ENCODE measurements at places on chromosomes 12 and 14. TPM values are rescaled to one million over a fixed set of nuclear protein-coding genes. Genes with fewer than 3 reads are reported as not detected.
A peak's percentile ranks its signal among the peaks of the same experiment; 100 is the strongest.

DNA sequence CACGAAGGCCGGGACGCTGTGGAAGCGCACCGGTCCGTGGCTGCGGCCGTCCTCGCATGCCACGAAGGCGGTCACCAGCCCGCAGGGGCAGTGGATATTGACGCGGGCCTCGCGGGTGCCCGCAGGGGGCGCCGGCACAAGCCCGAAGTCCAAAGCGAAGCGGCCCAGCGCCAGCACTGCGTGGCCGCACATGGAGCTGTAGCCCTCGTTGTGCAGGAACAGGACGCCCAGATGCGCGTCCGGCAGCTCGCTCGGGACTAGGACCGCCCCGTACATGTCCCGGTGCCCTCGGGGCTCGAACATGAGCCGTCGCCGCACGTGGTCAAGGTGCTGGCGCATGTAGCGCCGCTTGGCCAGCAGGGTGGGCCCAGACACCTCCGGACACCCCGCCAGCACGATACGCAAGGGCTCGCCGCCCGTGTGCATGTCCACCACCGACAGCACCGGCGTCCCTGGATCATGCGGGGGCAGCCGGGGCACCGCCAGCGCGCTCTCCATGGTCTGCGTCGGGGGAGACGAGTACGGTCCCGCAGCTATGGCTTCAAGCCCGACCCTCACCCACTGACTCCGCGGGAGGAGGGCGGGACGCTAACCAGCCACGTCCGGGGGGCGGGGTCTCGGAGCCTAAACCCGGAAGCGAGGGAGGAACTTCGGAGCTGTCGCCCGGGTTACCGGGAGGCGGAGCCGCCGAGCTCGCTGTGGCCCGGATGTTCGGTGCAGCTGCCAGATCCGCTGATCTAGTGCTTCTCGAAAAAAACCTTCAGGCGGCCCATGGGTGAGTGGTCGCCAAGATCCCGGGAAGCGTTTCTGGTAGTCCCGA is at the start of the genes JKAMP and L3HYPDH:
Gene JKAMP, plus strand, starts transcription at position 699 of the 820 bp plus-strand sequence. Its CDS starts 73 bp downstream, at position 772.
Gene L3HYPDH, minus strand, starts transcription at position 590 of the 820 bp plus-strand sequence. Its CDS starts 92 bp downstream, at position 498.
- no peaks in the 10 kb centered on the region for H3K36me3 ChIP-seq
- H3K27ac ChIP-seq: peak within 1 kb of the TSS; percentile 89
- no peaks in the 10 kb centered on the region for H3K27me3 ChIP-seq
- peak; percentile 98 for DNase-seq
- peaks cover 6% of the 10 kb centered on the region for H3K4me1 ChIP-seq

GRCh38 chr14:68817506-68818212 is 24.8 kb upstream of the ZFP36L1 start:
- peaks cover 10% of the 10 kb centered on the region for H3K4me1 ChIP-seq
- no peak overlapping the region for H3K4me3 ChIP-seq
- no peaks in the 10 kb centered on the region for H3K36me3 ChIP-seq
- DNase-seq: no peak
- H3K27me3 ChIP-seq: no peaks in the 10 kb centered on the region

DNA sequence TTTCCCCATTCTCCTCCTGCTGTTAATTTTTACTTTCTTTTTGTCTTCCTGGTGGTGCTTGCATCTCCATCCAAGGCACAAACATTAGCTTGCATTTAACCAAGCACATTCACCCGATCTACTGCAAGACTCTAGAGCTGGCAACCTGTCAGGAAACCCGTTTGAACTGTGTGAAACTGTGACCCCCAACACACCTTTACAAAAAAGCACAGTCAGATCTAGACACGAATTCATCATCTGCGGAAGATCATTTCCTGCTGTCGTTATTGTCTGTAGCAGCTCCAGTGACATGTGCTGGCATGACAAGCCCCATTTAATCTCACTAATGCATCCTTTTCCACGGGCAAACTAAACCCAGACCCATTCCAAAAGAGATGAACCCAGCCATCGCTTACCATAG is 340.5 kb downstream of the VRK1 start:
- no peak for DNase-seq
- no peaks in the 10 kb centered on the region for H3K27me3 ChIP-seq
- no peaks in the 10 kb centered on the region for H3K4me1 ChIP-seq
- H3K36me3 ChIP-seq: no peaks in the 10 kb centered on the region
- no peak overlapping the region for H3K4me3 ChIP-seq
- no peak overlapping the region for H3K27ac ChIP-seq

DNA sequence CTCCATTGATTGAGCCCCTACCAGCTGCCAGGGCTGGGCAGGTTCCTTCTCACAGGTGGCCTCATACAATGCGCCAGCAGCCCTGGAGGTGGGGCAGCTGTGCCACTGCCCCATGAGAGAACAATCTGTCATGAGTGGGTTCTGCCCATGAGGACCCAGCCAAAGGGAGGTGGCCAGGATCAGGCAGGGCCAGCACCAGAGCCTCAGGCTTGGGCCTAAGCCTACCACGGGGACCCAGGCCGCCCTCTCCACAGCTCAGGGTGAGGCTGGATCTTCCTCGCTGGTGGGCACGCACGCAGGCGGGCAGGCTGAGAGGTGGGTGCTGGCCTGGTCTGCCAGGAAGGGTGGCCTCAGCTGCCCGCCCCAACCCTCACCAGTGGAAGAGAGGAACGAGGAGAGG is 110.7 kb downstream of the KIF26A start:
- no peaks in the 10 kb centered on the region for H3K27me3 ChIP-seq
- H3K27ac ChIP-seq: no peak overlapping the region
- no peak for DNase-seq
- no peak overlapping the region for H3K4me3 ChIP-seq
- no peaks in the 10 kb centered on the region for H3K4me1 ChIP-seq
- H3K36me3 ChIP-seq: no peaks in the 10 kb centered on the region

- H3K4me3 ChIP-seq: peak within 1 kb of the TSS; percentile 63
- no peaks in the 10 kb centered on the region for H3K36me3 ChIP-seq
- no peak within 1 kb of the TSS for H3K27ac ChIP-seq
- peak; percentile 81 for DNase-seq
- no peaks in the 10 kb centered on the region for H3K27me3 ChIP-seq
These were observed at the start of gene SLC4A8 for GRCh38 chr12:51424662-51425539. TSS of gene SLC4A8 (plus strand) at chr12:51424831. CDS start at chr12:51424988, 157 bp downstream.

DNA sequence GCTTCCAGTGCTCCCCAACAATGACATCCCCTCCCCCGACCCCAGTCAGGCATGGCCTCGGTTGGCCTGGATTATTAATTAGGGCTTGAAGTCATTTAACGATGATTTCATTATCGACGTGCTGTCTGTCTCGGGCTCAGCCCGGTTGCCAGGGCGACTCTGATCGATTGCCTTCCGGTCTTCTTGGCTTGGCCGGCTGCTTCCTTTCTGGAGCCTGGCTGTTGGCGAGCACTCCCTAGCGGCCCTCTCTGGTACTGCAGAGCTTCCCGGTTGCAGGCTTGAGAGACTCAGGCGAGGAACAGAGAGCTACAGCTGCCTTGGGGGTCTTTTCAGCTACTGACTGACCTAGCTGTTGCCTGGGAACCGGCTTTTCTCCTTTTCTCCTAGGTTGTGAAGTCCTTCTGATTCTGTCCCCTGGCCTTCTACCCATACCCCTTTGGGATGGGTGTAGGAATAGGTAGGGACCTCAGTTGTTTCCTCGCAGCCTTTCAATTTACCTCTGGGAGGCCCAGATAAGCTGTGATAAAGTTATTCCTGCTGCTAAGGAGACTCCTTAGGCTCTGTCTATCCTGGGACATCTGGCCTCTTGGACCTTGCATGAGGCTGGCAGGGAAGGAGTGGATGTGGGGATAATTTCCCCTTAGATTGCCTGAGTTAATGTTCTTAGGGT is 5.5 kb upstream of the CISTR start:
- H3K27me3 ChIP-seq: peaks cover 7% of the 10 kb centered on the region
- peak; percentile 80 for DNase-seq
- H3K36me3 ChIP-seq: no peaks in the 10 kb centered on the region
- no peak overlapping the region for H3K4me3 ChIP-seq

GRCh38 chr14:92105893-92106142 is 564 bp downstream of the ATXN3 start:
- H3K27ac ChIP-seq: peak overlapping the region; percentile 99
- peak overlapping the region; percentile 99 for H3K4me3 ChIP-seq
- H3K36me3 ChIP-seq: no peaks in the 10 kb centered on the region
- no peaks in the 10 kb centered on the region for H3K27me3 ChIP-seq
- DNase-seq: peak; percentile 64

- no peak for DNase-seq
- H3K27ac ChIP-seq: peak overlapping the region; percentile 62
- H3K27me3 ChIP-seq: no peaks in the 10 kb centered on the region
- H3K4me3 ChIP-seq: no peak overlapping the region
These were observed 26.6 kb upstream of the TMCC3 start for GRCh38 chr12:94676922-94677321.

GRCh38 chr12:3594966-3595365 is 104.0 kb downstream of the PRMT8 start:
- no peaks in the 10 kb centered on the region for H3K36me3 ChIP-seq
- H3K27ac ChIP-seq: no peak overlapping the region
- no peak for DNase-seq
- H3K4me3 ChIP-seq: no peak overlapping the region

- H3K36me3 ChIP-seq: no peaks in the 10 kb centered on the region
- no peaks in the 10 kb centered on the region for H3K4me1 ChIP-seq
- H3K27ac ChIP-seq: no peak overlapping the region
- no peaks in the 10 kb centered on the region for H3K27me3 ChIP-seq
- no peak for DNase-seq
- H3K4me3 ChIP-seq: peak overlapping the region; percentile 29
These were observed 19.1 kb upstream of the DHRS7 start for GRCh38 chr14:60184146-60184904.

DNA sequence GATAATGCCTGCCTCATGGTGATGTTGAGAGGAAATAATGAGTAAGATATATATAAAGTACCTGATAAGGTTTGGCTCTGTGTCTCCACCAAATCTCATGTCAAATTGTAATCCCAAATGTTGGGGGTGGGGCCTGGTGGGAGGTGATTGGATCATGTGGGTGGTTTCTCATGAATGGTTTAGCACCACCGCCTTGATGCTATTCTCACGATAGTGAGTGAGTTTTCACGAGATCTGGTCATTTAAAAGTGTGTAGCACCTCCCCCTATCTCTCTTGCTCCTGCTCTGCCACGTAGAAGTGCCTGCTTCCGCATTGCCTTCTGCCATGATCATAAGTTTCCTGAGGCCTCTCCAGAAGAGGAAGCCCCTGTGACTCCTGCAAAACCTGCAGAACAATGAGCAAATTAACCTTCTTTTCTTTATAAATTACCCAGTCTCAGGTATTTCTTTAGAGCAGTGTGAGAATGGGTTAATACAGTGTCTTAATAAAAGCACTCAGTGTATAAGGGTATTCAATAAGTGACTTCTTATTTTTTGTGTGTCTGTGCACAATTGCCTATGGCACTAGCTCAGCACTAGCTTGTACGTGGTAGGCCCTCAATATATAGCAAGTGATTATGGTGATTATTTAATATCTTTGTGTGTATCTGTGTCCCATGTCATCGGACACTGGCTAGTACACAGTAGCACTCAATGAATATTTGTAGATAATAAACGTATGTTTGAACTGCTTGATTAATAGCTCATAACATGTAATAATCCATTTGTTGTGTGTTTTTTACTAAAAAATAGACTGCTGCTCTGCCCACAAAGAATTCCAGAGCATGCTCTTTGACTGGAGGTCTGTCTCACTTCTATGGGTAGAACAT is 138.1 kb upstream of the LMNTD1 start:
- DNase-seq: no peak
- H3K27me3 ChIP-seq: no peaks in the 10 kb centered on the region
- no peak overlapping the region for H3K27ac ChIP-seq
- no peaks in the 10 kb centered on the region for H3K36me3 ChIP-seq

DNA sequence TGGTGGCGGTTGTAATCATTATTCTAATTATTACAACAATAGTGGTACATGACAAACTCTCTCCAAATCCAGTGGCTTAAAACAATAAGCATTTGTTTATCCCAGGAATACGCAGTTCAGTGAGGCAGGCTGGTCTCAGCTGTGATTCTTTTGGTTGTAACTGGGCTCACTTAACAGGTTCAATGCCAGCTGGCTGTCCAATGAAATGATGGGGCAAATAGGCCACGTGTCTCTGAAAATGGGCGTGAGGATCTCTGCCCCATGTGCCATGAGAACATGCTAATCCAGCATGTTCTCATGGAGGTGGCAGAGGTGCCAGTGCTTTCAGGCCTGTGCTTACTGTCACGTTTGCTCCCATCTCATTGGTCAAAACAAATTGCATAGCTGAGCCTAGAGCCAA is 73.1 kb upstream of the CLMN start:
- no peak for DNase-seq
- no peaks in the 10 kb centered on the region for H3K27me3 ChIP-seq
- H3K36me3 ChIP-seq: no peaks in the 10 kb centered on the region
- H3K4me3 ChIP-seq: no peak overlapping the region

- no peak overlapping the region for H3K4me3 ChIP-seq
- no peaks in the 10 kb centered on the region for H3K4me1 ChIP-seq
- no peaks in the 10 kb centered on the region for H3K27me3 ChIP-seq
- H3K27ac ChIP-seq: no peak overlapping the region
- no peak for DNase-seq
- no peaks in the 10 kb centered on the region for H3K36me3 ChIP-seq
These were observed 31.5 kb upstream of the LIMA1 start for GRCh38 chr12:50314636-50315312.

- H3K36me3 ChIP-seq: no peaks in the 10 kb centered on the region
- no peak for DNase-seq
- H3K4me1 ChIP-seq: no peaks in the 10 kb centered on the region
- H3K27me3 ChIP-seq: no peaks in the 10 kb centered on the region
- H3K27ac ChIP-seq: no peak overlapping the region
These were observed 32.5 kb downstream of the BRMS1L start for GRCh38 chr14:35858521-35859209.

DNA sequence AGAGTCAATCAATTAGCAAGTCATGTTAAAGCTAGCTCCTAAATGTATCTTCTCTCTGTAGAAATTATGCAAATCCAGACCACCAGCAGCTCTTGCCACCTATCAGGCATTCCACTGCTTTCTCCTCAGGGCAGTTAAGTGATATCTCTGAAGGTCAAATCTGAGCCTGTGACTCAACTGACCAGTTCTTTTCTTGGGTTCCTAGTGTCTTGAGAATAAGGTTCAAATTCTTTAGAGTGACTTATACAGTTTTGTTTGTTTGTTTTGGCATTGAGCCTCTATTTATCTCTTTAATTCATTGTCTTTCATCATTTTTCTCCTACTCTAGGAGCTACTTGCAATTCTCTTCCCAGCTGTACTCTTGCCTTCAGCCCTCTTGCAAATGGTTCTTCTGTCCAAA is 2.5 kb upstream of the LRIG3 start:
- H3K36me3 ChIP-seq: no peaks in the 10 kb centered on the region
- H3K27ac ChIP-seq: no peak overlapping the region
- H3K27me3 ChIP-seq: no peaks in the 10 kb centered on the region
- no peak overlapping the region for H3K4me3 ChIP-seq
- peaks cover 3% of the 10 kb centered on the region for H3K4me1 ChIP-seq

GRCh38 chr12:75554556-75554880 is 43.1 kb upstream of the KRR1 start:
- no peak overlapping the region for H3K27ac ChIP-seq
- no peak overlapping the region for H3K4me3 ChIP-seq
- H3K4me1 ChIP-seq: no peaks in the 10 kb centered on the region
- no peaks in the 10 kb centered on the region for H3K36me3 ChIP-seq

GRCh38 chr14:70022771-70023445 is 143.7 kb downstream of the SMOC1 start:
- H3K4me1 ChIP-seq: peaks cover 4% of the 10 kb centered on the region
- H3K27me3 ChIP-seq: no peaks in the 10 kb centered on the region
- H3K4me3 ChIP-seq: no peak overlapping the region
- no peaks in the 10 kb centered on the region for H3K36me3 ChIP-seq
- no peak for DNase-seq

The BRF1 gene
- total RNA-seq: 40.6 TPM

The RTL1 gene
- total RNA-seq: not detected

The CLEC2D gene
- total RNA-seq: 3.3 TPM

The OTUB2 gene
- 2.7 TPM for total RNA-seq

Measured in colonic mucosa (tissue), 4 donors.